AG20443 (cell line): ENCODE measurements at places on chromosomes 4 and X.
A peak's percentile ranks its signal among the peaks of the same experiment; 100 is the strongest.

DNA sequence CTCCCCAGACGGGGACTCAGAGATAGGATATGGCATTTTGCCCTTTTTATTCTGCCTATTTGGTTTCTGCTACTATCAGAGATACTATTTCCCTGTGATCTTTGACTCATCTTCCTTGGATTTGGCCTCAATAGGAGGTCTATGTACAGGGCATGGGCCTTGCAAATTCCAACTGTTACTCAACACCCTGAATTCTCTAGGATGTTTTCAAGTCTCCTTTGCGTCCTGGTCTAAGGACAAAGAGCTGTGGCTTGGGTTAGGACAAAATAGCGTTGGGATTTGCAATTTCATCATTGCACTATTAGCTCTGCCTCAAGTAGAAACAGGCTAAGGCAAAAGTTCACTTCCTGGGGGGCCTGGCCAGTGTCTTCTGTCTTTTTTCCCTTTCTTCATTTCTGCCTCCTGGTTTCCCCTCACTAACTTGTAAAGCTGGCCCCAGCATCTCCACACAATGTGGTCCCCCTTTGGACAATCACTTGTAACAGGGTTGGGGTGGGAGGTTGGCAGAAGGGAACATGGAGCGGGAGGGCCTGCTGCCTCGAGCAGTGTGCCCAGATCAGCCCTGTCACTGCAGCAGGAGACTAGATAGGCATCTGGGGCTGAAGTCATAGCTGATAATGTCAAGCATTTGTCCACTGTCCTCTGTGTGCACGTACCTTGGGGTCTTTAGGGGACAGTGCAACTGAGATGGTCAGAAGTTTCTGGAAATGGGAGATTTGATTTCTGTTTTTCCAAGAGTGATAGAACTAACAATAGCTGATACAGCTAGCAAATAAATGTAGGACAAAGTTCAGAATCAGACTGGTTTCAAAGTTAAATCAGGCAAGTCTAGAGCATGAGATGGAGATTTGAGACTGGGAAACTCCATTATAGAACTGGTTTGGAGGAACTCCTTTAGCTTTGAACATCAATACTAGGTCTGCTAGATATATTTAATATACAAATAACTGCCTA is 25.8 kb upstream of the STBD1 start:
- DNase-seq: no peak

GRCh38 chrX:102959471-102959870 is 22.4 kb downstream of the RAB40AL start:
- peak; percentile 49 for DNase-seq

GRCh38 chr4:180960743-180961401 is 1282.3 kb upstream of the TENM3 start:
- peak; percentile 10 for DNase-seq

- DNase-seq: no peak
Observed at GRCh38 chrX:27445438-27445837, 17.7 kb downstream of the PPP4R3C start.

GRCh38 chr4:113350576-113350975 is 301.1 kb downstream of the ANK2 start:
- DNase-seq: no peak

- no peak for DNase-seq
Observed at GRCh38 chrX:38365954-38366353, 13.6 kb downstream of the OTC start.

DNA sequence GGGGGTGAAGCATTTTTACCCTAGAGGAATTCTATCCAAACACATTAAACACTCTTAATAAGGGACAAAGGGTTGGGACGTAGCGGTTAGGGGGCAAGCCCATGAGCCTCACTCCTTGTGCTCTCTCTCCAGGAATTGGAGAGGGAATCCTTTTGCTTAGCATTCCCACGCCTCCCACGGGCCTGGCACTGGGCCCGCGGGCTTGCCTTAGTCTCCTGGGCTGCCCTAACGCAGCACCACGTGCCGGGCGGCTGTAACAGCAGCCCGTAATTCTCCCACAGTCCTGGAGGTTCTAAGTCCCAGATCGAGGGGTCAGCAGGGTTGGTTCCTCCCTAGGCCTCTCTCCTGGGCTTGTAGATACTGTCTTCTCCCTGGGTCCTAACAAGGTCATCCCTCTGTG is 67.5 kb downstream of the TBL1X start:
- DNase-seq: no peak

GRCh38 chr4:137768196-137768595 is 235.9 kb upstream of the PCDH18 start:
- DNase-seq: no peak

DNA sequence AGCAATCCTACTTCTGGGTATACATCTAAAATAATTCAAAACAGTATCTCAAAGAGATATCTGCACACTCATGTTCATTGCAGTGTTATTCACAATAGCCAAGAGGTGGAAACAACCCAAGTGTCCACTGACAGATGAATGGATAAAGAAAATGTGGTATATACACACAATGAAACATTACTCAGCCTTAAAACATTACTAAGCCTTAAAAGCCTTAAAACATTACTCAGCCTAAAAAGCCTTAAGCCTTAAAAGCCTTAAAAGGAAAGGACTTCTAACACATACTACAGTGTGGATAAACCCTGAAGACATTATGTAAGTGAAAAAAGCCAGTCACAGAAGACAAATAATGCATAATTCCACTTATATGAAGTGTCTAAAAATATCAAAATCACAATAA is 40.3 kb upstream of the TFDP3 start:
- DNase-seq: no peak

DNA sequence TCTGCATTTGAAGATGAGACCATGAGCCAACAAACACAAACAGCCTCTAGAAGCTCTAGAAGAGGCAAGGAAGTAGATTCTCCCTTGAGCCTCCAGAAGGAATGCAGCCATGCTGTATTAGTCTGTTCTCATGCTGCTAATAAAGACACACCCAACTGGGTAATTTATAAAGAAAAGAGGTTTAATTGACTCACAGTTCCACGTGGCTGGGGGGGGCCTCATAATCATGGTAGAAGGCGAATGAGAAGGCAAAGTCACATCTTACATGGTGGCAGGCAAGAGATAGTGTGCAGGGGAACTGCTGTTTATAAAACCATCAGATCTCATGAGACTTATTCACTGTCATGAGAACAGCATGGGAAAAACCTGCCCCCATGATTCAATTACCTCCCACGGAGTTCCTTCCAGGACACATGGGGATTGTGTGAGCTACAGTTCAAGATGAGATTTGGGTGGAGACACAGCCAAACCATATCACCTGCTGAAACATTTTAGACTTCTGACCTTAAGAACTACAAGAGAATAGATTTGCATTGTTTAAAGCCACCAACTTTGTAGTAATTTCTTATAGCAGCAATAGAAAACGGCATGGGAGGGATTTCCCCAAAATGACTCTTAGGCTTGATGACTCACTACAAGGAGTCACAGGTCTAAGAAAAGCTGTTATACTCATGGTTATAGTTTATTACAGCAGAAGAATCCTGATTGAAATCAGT is 284.4 kb upstream of the SFRP2 start:
- DNase-seq: peak; percentile 71

DNA sequence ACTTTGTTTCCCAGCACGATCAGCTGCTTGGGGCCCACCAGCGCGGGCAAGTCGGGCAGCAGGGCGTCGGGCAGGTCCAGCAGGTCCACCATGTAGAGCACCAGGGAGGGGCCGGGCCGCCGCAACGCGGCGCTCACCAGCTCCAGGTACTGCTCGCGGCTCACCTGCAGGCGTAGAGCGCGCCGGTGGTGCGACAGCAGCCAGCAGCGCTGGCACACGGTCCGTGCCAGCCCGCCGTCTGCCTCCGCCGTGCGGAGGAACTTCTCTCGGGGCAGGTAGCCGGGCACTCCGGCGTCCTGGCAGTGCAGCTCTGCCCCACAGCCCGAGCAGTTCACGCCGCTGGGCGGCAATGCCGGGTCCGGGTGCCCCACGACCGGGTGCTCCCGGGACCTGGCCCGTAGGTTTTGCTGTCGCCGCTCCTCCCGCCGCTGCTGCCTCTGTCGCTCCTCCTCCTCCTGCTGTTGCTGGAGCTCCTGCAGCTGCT is 527 bp downstream of the NOA1 start:
- peak; percentile 55 for DNase-seq

GRCh38 chr4:109890076-109890475 is 22.6 kb upstream of the EGF start:
- no peak for DNase-seq

- no peak for DNase-seq
Observed at GRCh38 chr4:24836661-24837242, 41.4 kb downstream of the SOD3 start.

- no peak for DNase-seq
Observed at GRCh38 chr4:15890246-15890829, 48.2 kb downstream of the FGFBP1 start.

GRCh38 chr4:176676901-176677300 is 115.8 kb downstream of the VEGFC start:
- no peak for DNase-seq

- DNase-seq: peak; percentile 82
Observed at GRCh38 chr4:88823058-88823919, 125.7 kb upstream of the NAP1L5 start.

GRCh38 chrX:34371754-34372153 is 239.6 kb upstream of the FAM47A start:
- DNase-seq: no peak

DNA sequence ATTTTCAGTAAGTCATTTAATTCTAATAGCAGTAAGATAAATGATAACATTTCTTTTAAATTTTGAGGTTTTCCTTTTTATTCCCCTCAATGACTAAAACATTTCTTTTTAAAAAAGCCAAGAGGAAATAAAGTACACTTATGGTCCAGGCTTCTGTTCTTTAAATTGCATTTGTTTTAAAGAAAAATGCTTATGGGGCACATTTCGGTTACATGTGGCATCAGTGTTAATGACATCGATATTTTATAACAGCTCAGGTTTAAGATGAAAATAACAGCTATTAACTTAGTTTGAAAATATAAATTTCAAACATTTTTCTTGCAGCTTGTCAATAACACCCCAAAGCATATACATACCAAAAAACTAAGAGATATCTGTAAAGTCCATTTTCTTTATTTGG is 1161.1 kb downstream of the PCDH18 start:
- DNase-seq: no peak

- DNase-seq: no peak
Observed at GRCh38 chrX:87167841-87168240, 349.8 kb upstream of the KLHL4 start.

- no peak for DNase-seq
Observed at GRCh38 chr4:39864391-39864790, 113.3 kb downstream of the PDS5A start.

DNA sequence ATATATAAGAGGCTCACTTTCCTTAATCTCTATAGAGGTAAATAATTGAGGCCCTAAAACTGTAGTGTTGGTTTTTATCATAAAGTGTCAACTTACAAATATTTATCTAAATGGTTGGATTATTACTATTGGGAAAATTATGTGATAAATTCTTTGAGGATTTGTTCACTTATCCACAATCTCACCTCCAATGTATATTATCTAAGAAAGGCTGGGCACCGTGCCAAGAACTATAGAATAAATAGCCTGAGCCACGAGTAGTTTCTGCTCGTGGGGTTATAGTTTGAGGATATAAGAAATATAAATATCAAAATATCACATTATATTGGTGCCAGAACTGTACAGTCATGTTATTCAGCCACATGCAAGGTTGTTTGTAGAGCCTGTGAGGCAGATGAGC is 177.9 kb downstream of the VEGFC start:
- DNase-seq: no peak

- DNase-seq: no peak
Observed at GRCh38 chrX:131894995-131895394, 128.1 kb upstream of the STK26 start.

GRCh38 chr4:136319789-136320464 is 1212.4 kb downstream of the PCDH18 start:
- no peak for DNase-seq

DNA sequence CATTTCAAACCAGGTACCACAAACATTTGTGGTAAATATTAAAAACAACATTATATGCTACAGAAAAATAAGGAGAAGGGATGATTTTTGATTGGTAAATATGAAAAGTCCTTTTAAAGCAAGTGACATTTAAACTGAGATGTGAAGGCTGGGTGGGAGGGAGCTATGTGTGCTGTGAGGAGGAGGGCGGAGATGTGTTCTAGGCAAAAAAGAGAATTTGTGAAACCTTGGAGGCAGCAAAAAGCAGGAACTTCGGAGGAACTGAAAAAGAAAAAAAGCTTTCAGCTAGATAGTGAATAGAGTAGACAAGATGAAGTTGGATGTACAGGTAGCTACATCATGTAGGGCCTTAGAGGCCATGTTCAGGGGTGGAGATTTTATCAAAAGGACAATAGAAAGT is 10.1 kb upstream of the ARAP2 start:
- no peak for DNase-seq

GRCh38 chr4:54668014-54668611 is 10.4 kb downstream of the KIT start:
- DNase-seq: no peak

GRCh38 chr4:90582087-90582486 is 454.9 kb downstream of the CCSER1 start:
- DNase-seq: no peak

DNA sequence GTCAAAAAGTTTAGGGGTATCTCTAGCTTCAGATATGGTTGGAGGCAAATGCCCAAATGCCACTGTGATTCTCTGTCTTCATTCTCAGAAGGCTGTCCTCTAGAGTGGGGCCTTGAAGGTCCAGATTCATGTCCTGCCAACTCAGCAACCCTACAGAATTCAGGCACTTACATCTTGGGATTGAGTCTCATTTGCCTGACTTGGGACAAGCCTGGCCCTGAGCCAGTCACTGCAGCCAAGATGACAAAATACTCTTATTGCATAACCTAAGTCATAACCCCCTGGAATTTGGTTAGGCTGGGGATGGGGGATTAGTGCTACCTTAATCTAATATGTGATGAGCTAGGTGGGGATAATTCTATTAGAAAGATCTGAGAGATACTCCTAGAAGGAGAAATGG is 100.5 kb downstream of the AREG start:
- no peak for DNase-seq

GRCh38 chr4:139611391-139611790 is 54.2 kb upstream of the MGST2 start:
- DNase-seq: no peak

DNA sequence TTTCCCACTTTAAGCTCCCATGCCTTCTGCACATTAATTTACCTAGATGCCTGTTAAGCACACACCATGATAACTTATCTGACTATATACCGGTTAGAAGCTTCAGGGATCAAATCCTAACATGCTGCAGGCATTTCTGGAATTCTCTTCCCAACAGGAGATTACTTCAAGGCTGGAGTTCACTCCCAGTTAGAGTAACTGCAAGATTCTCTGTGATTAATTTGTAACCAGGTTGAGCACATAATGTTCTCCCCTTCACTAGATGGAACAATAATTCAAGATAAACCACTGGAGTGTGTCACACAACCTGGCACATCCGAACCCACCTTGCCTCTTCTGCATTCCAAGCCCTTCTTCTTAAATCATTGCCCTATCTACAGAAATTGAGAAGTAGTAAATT is 11.8 kb upstream of the UGT2A3 start:
- no peak for DNase-seq

GRCh38 chrX:57964975-57965374 is 54.7 kb upstream of the ZXDA start:
- DNase-seq: no peak

- DNase-seq: peak; percentile 13
Observed at GRCh38 chrX:45428831-45429230, 228.2 kb upstream of the DIPK2B start.

GRCh38 chr4:108080747-108081146 is 88.0 kb downstream of the LEF1 start:
- DNase-seq: no peak

- DNase-seq: no peak
Observed at GRCh38 chrX:112053169-112053568, 29.4 kb downstream of the TRPC5 start.
